ENCODE measurements at places on chromosomes 3 and 15. TPM values are rescaled to one million over a fixed set of nuclear protein-coding genes. Genes with fewer than 3 reads are reported as not detected.

GRCh38 chr3:138845181-138845601, 10.5 kb upstream of the PIK3CB start:
- no peaks in the 10 kb centered on the region for H3K27me3 ChIP-seq
- no peaks in the 10 kb centered on the region for H3K4me1 ChIP-seq
- no peak overlapping the region for H3K4me3 ChIP-seq

GRCh38 chr3:111596328-111596727, 1.2 kb upstream of the ZBED2 start:
- no peak for DNase-seq
- H3K27ac ChIP-seq, result no peak overlapping the region
- no peaks in the 10 kb centered on the region for H3K27me3 ChIP-seq
- H3K36me3 ChIP-seq, result no peaks in the 10 kb centered on the region

GRCh38 chr3:32414522-32415202, 23.0 kb downstream of the CMTM7 start:
- no peaks in the 10 kb centered on the region for H3K36me3 ChIP-seq
- H3K4me1 ChIP-seq, result no peaks in the 10 kb centered on the region
- H3K27me3 ChIP-seq, result no peaks in the 10 kb centered on the region

GRCh38 chr15:90907838-90908507, 4.9 kb downstream of the MAN2A2 start:
- H3K36me3 ChIP-seq, result no peaks in the 10 kb centered on the region
- peaks cover 7% of the 10 kb centered on the region for H3K4me1 ChIP-seq
- no peak overlapping the region for H3K27ac ChIP-seq
- no peak overlapping the region for H3K4me3 ChIP-seq
- no peak for DNase-seq

DNA sequence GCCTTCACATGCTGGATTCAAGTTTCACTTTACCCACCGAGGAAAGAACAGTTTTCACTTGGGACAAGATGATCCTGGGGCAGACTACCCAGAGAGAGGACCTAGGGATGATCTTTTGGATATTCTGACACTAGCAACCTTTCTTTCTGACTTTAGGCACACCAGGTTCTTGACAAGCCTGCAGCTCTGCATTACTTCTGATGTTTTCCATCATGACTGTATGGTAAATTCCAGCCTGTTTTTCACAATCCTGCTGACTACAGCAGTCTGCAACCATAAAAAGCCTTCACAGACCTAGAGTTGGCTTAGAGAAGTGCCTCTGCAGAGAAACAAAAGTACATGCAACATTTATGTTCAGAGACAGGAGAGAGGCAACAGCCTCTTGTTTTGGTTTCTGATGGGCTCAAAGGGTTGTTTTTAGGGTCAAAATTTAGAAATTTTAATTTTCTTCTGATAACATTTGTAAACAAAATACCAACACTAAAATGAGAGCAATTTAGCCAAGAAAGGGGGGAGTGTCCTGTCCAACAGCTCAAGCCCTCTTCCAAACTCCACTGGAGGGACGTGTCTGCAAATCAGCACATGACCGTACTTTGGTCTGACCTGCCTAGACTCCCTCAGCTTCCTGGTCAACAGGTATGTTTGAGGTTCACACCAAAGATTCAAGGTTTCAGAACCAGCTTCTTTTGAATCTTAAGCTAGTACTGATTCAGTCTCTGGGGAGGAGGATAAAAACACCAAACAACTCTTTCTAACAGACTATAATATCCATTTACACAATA, 799 bp downstream of the ABI3BP start:
- H3K4me1 ChIP-seq, result peaks cover 6% of the 10 kb centered on the region
- no peaks in the 10 kb centered on the region for H3K36me3 ChIP-seq
- H3K27ac ChIP-seq, result peak overlapping the region; percentile 78
- peak overlapping the region; percentile 3 for H3K4me3 ChIP-seq

- H3K4me3 ChIP-seq, result no peak overlapping the region
- no peak overlapping the region for H3K27ac ChIP-seq
- no peaks in the 10 kb centered on the region for H3K36me3 ChIP-seq
- H3K4me1 ChIP-seq, result no peaks in the 10 kb centered on the region
- no peaks in the 10 kb centered on the region for H3K27me3 ChIP-seq
- DNase-seq, result no peak
Observed at GRCh38 chr3:79436387-79436786, 331.4 kb downstream of the ROBO1 start.

DNA sequence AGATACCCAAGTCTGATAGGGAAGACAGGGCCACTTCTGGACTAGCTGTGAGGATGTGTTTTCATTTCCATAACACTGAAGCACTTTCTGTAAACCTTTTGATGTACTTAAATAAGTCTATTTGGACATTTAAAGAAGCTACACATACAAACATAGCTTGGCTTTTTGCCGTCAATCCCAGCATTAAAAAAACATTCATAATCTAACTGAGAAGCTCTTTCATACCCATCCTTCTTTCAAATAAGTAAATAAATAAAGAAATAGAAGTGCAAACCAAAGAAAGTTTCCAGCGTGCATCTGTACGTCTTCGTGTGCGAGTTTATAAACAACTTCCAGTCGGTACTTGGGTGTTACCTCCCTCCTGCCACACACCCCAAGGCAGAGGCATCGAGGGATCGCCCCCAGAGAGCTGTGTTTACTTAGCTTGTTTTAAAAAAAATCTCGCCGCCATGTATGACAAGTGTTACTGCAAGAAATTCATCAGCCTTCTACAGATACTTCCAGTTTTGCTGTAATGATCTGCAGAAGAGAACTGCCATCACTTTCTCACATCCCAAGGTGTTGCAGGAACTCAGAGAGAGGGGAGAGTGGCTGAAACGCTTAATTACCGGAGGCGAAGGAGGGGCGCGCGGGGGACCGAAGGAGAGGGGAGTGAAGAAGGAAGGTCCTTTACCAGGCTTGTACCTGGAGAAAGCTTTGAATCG, 9.0 kb upstream of the MEIS2 start:
- peaks cover 8% of the 10 kb centered on the region for H3K4me1 ChIP-seq
- peak overlapping the region; percentile 77 for H3K27ac ChIP-seq
- peaks cover 90% of the 10 kb centered on the region for H3K27me3 ChIP-seq
- peak overlapping the region; percentile 26 for H3K4me3 ChIP-seq
- no peak for DNase-seq
- no peaks in the 10 kb centered on the region for H3K36me3 ChIP-seq

GRCh38 chr3:126907557-126907956, 75.4 kb upstream of the PLXNA1 start:
- no peaks in the 10 kb centered on the region for H3K36me3 ChIP-seq
- H3K27me3 ChIP-seq, result no peaks in the 10 kb centered on the region
- no peak for DNase-seq
- no peak overlapping the region for H3K4me3 ChIP-seq

DNA sequence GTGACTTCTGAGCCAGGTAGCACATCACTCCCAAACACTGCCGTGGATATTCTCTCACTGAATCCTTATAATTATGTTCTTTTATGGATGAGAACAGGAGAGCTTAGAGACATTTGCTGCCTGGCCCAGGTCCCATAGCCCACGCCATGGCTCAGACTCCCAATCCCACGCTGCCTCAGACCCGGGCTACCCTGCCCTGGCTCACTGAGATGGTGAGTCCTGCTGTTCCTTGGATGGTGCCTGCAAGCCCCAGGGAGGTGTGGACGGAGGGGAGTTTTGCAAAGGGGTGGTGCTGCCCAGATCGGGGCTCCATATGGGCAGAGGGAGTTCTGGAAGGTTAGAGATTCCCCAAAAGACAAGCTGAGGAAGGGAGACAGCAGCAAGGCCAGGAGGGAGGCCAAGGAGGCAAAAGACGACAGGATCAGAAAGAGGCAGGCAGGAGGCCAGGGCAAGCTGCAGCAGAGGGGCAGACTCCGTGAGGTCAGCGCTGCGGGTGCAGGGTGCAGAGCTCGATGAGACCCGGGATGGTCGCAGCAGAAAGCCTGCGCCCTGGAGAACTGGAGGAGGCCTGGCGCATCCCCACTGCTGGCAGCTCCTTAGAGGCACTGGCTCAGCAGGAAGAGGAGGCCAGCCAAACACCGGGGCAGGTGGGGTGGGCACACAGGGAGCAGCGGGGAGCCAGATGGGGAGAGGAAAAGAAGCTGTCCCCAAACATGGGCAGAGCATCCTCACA, 95.7 kb upstream of the ALDH1A3 start:
- H3K27me3 ChIP-seq, result no peaks in the 10 kb centered on the region
- no peaks in the 10 kb centered on the region for H3K4me1 ChIP-seq
- no peak overlapping the region for H3K27ac ChIP-seq

DNA sequence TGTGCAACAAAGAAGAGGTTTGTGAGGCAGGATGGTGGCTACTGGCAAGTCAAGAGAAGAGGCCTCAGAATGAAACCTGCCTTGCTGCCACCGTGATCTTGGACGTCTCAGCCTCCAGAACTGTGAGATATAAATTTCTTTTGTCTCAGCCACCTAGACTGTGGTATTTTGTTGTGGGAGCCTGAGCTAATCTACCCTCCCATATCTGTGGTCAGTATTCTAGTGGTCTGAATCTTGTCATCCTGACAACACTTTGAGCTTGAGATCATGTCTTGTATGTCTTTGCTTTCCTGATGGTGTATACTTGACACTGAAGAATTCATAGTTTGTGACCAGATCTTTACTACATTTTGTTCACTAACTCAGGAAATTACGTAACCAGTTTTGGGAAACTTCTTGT, 240.6 kb upstream of the GOLIM4 start:
- no peak for DNase-seq
- peaks cover 3% of the 10 kb centered on the region for H3K4me1 ChIP-seq
- no peaks in the 10 kb centered on the region for H3K36me3 ChIP-seq
- H3K27ac ChIP-seq, result no peak overlapping the region

DNA sequence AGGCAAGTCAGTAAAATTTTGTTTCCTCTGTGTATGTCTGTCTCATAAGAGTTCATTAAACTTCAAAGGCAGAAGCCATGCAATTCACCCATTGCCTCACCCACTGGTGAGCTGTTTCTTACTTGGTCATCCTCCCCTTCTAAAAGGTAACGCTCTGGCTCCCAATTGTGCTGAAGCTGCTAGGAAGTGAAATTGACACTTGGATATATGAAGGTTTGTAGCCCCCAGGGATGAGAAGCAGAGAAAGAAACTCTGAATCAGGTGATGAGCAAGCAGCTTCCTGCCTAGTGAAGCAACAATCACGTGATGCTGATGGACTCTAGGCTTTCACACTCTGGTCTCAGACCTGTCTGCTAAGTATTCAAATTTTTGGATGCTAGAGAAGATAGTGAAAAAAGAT, 70.7 kb downstream of the CD200R1L start:
- H3K4me3 ChIP-seq, result no peak overlapping the region
- DNase-seq, result peak; percentile 26
- no peaks in the 10 kb centered on the region for H3K4me1 ChIP-seq
- H3K36me3 ChIP-seq, result no peaks in the 10 kb centered on the region

ATP13A4 gene
- total RNA-seq, result 14.2 TPM

AADACL2 gene
- total RNA-seq, result 0.10 TPM

DNA sequence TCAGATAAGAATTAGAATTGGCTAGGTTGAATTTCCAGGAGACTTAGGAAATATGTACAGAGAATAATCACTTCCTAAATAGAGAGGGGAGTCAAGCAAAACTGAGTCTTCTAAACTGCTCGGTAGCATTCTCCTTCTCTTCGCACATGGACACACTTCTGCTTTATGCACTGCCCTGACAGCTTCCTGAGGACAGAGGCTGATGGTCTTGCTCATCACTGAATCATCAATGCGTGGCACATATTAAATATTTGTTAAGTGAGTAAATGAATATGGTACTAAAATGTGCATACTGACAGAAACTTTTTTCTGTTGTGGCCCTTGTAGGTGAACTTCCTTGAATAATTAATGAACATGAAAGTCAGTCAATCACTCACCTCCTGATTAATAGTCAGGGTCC, 315.5 kb downstream of the FHIT start:
- H3K27me3 ChIP-seq, result no peaks in the 10 kb centered on the region
- no peak overlapping the region for H3K27ac ChIP-seq
- H3K4me1 ChIP-seq, result no peaks in the 10 kb centered on the region
- no peaks in the 10 kb centered on the region for H3K36me3 ChIP-seq
- DNase-seq, result no peak
